ENCODE measurements at places on chromosomes 13 and 19.

GRCh38 chr19:47510516-47511127 is 4.2 kb downstream of the NAPA start:
- DNase-seq = no peak

DNA sequence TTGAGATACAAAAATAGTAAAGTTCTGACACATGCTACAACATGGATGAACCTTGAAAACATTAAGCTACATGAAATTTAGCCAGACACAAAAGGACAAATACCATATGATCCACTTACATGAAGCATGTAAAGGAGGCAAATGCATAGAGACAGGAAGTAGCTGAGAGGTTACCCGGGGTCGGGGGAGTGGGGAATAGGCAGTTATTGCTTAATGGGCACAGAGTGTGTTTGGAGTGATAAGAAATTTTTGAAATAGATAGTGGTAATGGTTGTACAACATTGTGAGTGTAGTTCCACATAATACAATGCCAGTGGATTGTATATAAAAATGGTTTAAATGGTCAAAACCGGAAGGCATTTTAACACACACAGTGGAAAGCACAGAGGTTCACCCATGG is 4.3 kb downstream of the N4BP2L1 start:
- no peak for DNase-seq

DNA sequence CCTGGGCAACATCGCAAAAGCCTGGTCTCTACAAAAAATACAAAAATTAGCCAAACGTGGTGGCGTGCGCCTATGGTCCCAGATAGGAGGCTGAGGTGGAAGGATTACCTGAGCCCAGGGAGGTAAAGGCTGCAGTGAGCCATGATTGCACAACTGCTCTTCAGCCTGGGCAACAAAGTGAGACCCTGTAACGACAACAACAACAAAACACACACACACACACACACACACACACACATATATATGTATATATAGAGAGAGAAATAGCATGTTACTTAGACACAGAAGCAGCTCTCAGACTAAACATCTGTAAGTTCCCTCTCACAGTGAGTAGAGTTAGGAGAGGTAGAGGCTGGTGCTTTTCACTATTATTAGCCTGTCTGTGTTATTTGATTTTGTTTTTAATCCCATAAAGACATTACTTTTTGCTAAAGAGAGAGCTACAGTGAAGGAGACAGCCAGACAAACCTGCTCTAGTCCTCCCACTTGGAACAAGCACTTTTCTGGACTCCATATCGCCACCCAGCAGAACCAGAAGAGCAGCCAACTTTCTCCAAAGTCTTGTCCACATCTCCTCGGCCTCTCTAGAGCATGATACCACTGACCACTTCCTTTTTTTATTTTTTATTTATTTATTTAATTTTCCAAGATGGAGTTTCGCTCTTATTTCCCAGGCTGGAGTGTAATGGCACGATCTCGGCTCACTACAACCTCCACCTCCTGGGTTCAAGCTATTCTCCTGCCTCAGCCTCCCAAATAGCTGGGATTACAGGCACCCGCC is 2.8 kb upstream of the LIN7B start:
- DNase-seq = no peak

GRCh38 chr19:28326746-28327145 is 886.2 kb downstream of the UQCRFS1 start:
- no peak for DNase-seq

GRCh38 chr13:67063036-67063435 is 167.1 kb downstream of the PCDH9 start:
- no peak for DNase-seq

GRCh38 chr13:100506600-100507422 is 81.8 kb downstream of the GGACT start:
- no peak for DNase-seq

All from esophagus squamous epithelium (tissue), 5 donors.